ENCODE measurements at places on chromosomes 7 and 10.

- DNase-seq = peak; percentile 74
These were observed 146.5 kb downstream of the ARID5B start for GRCh38 chr10:62047960-62048383.

DNA sequence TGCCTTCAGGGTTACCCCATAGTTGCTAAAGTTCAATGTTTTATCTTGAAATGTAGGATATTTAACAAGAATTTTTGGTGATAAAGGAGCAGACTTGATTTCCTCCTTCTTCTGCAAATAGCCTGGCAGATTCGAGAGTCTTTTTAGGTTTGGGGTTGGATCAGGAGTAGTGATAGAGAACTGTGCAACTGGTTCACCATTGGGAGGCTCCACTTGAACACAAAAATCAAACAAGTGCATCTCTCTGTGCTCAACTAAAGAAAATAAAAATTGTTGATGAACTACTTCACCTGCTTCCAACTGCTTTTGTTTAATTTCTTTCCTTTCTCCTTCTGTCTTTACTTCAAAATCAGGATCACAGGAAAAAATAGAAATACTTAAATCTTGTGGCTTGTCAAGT lies 58.5 kb downstream of the MACC1 start:
- DNase-seq = no peak

DNA sequence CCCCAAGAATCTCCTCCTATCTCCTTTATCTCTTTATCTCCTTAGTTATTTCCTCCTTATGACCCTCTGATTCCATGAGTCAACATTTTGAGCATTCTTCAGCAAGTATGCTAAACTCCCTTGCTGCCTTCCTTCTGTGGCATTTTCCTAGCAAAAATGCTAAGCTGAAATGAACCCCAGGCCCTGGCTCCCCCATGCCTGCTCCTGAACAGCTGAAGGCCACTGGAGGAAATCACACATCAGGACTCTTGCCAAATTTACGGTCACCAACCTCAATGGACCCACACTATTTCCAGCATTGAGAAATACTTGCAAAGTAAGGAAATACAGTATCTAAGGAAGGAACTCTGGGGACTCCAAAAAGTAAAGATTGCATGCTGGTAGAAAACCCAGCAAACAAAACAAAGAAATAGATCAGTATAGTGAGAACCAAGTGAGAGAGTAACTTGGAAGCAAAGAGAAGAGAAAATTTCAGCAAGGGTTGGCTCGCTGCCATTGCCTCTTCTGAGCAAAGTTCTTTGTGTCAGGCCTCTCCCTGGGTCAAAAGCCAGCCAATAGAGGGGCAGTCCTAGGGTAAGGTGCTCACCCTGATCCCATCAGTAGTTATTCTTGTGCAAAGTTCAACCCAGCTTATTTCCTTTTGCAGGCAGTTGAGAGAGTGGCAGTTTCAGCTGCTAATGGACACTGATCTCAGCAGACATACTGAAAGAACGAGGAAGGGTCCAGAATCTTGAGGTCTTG lies 5.1 kb upstream of the PLEKHS1 start:
- DNase-seq = no peak

DNA sequence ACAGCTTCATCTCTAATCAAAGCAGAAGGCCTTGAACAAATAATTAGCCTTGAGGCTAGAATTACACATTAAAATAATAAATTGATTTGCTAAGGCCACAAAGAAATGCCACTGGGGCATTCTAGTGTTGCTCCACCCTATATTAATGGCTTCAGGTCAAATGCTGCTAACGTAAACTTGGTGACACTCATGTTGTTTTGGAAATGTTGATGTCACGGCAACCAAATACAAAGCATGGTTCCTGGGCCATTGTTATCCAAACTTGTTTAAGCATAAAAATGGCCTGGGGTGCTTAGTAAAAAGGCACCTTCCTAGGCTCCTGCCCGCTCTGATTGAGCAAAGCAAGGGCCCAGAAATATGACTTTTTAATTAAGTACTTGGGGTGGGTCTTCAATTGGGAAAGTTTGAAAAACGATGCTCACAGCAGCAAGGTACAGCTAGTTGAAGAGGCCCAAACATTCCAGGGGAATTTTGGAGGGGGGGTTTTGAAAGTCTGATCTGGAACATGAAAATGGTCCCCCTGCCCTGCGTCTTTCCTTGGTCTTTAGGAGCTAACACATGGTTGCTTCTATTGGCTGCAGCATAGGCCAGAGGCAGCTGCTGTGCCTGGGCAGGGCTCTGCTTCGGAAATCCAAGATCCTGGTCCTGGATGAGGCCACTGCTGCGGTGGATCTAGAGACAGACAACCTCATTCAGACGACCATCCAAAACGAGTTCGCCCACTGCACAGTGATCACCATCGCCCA lies 67.8 kb downstream of the ABCC2 start:
- no peak for DNase-seq

GRCh38 chr7:90663176-90663575 lies 67.1 kb downstream of the CDK14 start:
- no peak for DNase-seq

DNA sequence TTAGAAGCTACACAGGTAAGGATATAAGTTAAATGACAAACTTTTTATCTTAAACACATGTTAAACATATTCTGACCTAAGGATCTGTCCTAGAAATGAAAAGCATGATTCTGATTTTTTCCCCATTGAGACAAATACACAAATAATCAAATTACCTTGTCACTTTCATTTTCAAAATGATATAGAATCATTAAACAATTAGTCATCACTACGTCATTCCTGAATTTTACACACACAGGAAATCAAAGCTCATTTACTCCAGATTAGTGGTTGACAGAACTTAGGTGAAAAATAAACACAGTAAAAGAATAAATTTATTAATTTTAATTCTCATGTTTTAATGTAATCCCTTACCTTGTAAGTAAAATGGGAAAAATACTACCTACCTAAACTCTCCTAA lies 89.0 kb downstream of the AASS start:
- no peak for DNase-seq

GRCh38 chr7:75866489-75867389 lies 12.1 kb upstream of the RHBDD2 start:
- DNase-seq = peak; percentile 32

DNA sequence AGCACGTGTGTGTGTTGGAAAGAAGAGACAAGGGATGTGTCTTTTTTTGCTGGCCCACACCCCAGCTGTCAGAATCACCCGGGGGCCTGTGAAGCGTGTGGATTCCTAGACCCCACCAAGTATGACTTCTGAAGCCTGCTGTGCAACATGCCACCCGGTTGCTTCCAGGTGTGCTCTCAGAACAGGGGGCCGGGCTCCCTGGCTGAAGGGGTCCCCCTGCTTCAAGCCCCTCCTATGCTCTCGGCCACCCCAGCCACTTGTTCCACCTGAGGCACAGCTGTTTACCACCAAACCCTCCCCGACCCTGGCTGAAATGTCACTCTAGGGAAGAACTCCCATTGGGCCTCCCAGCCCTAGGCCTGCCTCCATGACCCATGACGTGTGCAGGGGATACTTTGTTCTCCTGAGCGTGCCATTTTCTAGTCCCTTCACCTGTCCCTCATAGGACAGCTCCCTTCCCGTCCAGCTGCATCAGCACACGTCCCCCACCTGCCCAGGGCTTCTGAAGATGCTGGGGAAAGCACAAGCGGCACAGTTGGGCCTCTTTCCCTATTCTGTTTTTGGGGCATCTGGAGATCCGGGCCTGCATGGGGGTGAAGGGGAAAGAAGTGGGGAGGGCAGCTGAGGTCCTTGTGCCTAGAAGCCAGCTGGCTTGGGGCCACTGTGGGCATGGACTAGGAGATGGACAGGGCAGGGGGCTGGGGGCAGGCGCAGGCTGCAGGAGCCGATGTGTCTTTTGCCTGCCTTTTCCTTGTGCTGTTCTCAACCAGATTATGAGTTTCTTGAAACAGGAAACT lies 33.3 kb downstream of the CRHR2 start:
- DNase-seq = no peak

DNA sequence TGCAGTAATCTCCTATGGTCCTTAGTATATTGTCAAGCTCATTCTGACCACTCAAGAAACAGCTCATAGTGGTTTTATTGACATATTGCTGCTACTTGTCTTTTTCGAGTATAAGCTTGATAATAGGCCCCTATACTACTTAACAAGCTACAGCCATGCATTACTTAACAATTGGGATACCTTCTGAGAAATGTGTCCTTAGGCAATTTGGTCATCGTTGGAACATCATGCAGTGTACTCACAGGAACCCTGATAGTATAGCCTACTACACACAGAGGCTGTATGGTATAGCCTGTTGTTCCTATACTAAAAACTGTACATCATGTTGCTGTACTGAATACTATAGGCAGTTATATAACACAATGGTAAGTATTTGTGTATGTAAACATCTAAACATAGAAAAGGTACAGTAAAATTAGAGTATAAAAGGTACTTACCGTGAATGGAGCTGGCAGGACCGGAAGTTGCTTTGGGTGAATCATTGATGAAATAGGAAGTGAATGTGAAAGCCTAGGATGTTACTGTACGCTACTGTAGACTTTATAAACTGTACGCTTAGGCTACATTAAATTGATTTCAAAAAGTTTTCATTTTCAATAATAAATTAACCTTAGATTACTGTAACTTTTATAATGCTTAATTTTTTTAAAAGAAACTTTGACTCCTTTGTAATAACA lies 160.9 kb downstream of the LRRC4 start:
- DNase-seq = no peak

GRCh38 chr10:52451817-52452216 lies 137.7 kb downstream of the DKK1 start:
- no peak for DNase-seq

- no peak for DNase-seq
These were observed 409.4 kb downstream of the GRM8 start for GRCh38 chr7:126843336-126843735.

DNA sequence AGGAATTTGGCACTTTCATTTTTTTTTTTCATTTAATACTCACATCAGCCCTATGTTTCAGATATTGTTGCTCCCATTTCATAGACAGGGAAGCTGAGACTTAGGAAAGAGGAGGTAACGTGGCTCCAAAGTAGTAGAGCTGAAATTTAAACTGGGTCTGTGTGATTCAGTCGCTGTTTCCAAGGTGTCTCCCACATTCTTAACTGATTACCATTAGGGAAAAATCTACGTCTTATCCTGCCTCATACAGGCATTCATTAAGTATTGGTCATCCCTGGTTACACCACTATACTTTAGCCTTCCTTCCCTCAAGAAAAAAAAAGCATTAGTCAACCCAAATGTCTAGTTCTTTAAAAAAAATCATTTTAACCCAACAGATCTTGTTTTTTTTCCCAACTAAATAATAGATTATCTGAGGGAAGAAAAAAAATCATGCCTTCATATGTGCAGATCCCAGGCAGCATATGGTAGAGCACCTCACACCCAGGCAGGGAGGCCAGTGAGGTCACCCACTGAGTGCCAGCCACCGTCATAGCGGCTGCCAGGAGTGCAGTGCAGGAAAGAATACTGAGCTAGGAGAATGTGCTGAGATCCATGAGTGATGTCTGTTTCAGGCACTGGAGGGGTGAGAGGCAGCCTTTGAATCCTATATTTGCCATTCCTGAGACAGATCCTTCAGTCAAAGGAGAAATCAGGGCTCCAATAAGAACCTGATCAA lies 59.0 kb upstream of the SORCS3 start:
- no peak for DNase-seq

GRCh38 chr10:33304423-33305225 lies 29.8 kb downstream of the NRP1 start:
- DNase-seq = no peak

GRCh38 chr7:129958643-129959470 lies 6.1 kb upstream of the UBE2H start:
- DNase-seq = no peak

GRCh38 chr10:62640411-62640810 lies 164.1 kb upstream of the ADO start:
- no peak for DNase-seq

- no peak for DNase-seq
These were observed 9.3 kb downstream of the KCNIP2 start for GRCh38 chr10:101834341-101834740.

- no peak for DNase-seq
These were observed 342.1 kb downstream of the GRID1 start for GRCh38 chr10:86024281-86025041.

- DNase-seq = no peak
These were observed 786 bp downstream of the CUEDC2 start for GRCh38 chr10:102431452-102432124.

DNA sequence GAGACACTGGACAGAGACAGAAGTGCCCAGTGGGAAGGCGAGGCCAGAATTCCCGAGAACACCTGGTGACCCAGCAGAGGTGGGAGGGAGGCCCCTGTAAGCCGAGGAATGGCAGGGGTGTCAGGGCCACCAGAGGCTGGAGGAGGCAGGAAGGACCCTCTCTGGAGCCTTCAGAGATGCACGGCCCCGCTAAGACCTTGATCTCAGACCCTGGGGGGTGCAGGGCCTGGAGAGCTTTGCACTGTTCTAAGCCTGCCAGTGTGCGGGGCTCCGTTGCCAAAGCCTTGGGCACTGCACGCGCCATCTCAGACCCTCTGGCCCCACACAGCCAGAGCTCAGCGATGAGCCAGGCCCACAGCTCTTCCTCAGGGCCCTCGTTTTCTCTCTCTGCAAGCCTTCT lies 557.1 kb downstream of the PTPRN2 start:
- DNase-seq = no peak

DNA sequence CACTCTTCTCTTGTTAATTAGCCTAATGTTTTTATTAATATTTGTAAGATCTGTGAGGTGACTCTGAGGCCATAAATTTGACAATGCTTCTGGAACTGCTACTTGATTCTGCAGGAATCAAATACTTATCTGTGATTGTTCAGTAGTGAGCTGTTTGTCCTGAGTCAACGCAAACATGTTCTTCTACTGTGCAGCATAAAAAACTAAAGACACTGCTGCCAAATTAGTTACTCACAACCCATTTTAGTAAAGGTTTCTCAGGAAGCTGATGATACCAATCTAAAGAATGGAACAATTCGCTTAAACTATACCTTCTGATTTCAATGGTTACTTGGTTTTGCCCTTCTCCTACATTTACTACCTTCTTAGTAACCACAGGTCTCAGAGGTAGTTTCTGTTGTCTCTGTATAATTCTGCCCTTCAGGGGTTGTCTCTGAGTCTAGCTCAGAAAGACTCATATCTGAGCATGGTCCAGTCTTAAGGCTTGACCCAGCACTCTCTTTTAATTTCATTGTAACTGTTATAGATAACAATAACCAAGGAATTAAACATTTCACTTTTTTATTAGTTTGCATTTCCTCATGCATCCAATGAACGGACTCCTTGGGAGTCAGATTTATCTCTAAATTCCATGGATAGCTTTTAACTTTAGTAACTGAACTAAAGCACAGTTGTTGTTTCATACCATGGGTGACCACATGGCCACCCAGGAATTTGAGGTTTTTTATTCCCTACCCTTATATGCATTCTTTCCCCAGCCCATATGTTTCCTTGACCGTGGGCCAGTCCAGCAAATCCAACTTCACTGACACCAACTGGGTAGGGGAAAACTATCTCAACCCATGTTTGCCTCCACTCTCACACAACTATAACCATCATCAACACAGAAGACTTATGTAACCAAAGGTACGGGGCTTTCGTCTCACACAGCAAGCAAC lies 309.5 kb upstream of the TEX47 start:
- DNase-seq = no peak

GRCh38 chr7:124662937-124663336 lies 102.7 kb downstream of the GPR37 start:
- no peak for DNase-seq
